Midbrain (tissue), 1 donor: ENCODE measurements at places on chromosomes 2 and 18.

DNA sequence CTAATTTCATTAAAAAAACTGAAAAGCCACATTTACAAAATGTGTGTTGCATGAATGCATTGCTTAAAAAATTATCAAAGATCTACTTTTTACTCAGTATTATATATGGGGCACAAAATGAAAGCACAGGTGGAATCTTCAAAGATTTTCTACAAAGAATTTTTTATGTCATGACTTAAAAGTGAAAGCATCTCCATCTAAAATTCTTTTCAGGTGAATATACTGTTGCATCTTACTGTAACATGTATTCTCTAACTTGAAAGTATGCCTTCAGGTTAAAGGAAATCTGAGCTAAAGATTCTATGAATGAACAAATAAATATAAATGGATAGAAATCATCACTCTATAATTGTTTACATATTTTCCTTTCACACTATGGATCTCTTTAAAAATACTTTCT is 66.8 kb upstream of the WDR75 start:
- no peak for DNase-seq

DNA sequence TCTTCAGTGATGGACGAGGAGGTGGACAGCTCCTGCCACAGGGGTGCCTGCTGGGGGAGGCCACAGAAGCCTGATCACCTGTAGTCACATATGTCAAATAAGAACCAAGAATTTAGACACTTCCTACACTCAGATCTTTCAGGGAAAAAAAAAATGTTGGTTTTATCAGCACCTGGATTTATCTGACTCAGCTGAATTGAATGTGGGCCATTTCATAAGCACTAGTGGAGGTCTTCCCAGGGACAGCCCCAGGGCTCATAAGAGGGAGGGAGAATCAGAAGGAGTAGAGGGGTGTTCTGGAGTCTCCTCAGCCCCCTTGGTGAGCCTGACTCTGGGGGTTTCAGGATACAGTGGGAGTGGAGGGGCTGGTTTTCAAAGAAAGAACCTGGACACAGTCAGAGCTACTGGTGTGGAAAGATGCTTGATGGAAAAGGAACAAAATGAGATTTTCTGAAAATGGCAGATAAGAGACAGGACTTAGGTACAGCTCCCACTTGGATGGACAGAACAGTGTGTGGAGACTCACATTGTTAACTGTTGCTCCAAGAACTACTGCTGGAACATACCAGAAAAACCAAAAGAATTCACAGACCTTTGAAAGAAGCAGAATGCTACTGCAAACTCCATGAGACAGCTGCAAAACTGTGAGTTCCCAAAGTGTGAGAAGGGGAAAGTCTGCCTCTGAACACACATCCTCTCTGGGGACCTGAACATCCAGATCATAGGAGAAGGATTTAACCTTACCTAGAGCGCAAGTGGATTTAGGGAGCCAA is 45.4 kb downstream of the LCT start:
- no peak for DNase-seq

DNA sequence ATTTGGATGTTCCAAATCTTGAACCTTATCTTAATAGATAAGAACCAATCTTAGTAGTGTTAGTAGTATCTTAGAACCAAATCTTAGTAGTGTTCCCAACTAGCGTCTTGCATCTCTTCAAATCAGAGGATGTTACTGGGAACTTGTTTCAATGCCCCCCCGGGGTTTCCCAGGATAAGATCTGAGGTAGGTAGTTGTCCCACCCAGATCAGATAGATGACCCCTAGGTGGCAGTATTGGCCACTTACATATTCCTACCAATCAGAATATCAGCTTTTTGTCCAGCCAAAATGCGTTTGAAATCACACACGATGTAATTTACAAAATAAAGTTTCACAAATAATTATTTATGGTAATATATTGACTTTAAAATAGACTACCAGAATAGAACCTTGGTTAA is 314.8 kb downstream of the MBD2 start:
- DNase-seq: no peak

- no peak for DNase-seq
These were observed 2.4 kb downstream of the SP110 start for GRCh38 chr2:230217424-230217823.

- DNase-seq: no peak
These were observed 20.2 kb upstream of the PAX3 start for GRCh38 chr2:222318712-222319585.

DNA sequence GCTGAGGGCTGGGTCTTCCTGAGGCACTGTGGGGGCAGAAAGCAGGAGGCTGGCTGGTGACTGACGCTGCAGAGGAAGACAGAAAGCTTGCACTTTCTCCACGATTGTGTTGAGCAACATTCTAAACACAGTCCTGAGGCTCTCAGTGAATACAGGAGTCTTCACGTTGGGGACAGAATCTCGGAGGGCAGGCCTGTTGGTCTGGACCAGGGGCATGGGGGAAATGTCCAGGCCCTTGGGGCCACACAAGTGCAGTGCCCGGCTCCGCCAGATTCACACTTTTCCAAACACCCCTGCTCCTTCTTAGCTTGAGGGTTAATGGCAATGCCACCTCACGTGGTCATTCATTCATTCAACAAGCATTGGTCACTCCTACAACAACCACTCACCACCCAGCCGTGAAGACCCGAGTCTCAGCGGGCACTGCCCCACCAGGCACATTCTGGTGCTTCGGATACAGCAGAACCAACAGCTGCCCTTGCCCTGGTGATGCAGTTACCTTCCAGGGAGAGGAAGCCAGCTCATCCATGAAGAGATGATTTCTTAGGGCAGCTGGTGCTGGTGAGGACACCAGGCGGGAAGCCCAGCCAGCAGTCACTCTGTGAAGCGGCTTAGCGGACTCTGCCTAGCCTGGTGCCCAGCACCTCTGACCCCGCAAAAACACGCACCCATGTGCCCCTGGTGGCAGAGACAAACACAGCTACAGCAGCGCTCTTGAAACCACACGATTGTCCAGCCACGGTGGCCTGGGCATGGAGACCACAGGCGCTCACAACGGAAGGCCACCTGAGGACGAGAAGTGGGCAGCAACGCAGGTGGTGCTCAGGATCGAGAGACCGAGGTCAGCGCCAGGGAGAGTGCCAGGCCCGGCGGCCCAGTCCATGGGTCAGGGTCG is 10.9 kb upstream of the GPC1 start:
- DNase-seq: no peak

GRCh38 chr2:76498360-76498759 is 787.6 kb upstream of the GCFC2 start:
- no peak for DNase-seq
